Renal cortical epithelial cell (primary cell): ENCODE measurements at places on chromosomes 6 and 20. TPM values are rescaled to one million over a fixed set of nuclear protein-coding genes. Genes with fewer than 3 reads are reported as not detected.
A peak's percentile ranks its signal among the peaks of the same experiment; 100 is the strongest.

Gene NRM
- total RNA-seq = 0.69 and 1.7 TPM in 2 replicates

Gene NNAT
- 0.35 and 1.4 TPM in 2 replicates for total RNA-seq

DNA sequence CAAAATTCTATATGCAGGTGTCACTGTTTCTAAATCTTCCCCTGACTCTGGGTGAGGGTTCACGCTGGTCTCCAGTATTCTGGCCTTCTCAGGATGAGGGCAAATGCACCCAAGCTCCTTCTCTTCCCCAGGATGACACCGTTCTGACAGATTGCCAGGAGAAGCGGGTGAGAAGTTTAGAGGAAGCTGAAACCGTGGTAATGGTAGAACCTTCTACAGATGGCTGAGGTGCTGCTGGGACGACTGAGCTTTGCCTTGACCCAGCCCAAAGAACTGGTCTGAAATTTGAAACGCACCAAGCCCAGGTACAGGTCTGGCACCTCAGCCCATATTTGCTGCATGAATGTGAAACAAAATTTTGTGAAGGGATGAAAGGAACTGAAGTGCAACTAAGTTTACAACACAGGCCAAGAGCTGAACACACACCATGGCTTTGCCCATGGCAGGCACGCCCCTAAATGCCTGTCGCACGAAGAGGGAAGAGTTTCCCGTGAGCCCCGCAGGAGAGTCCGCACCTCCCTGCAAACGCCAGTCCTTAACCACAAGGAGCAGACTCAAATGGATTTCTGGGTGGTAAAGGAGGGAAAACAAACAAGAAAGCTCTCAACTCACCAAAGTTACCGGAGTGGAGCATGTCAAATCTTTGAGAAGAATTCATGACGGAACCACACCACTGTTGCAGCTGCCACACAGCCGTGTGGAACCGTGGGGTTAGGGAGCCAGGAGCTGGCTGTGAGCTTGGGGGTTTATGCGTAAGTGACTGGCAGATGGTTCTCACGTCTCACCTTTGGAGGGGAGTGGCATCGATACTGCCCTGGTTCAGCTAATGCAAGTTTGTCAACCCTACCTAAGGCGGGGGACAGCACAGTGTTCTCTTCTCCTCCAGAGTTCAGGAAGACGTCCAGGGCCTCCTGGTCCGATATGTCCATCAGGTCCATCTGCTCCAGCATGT lies 138.9 kb downstream of the DTNBP1 start:
- DNase-seq = no peak

DNA sequence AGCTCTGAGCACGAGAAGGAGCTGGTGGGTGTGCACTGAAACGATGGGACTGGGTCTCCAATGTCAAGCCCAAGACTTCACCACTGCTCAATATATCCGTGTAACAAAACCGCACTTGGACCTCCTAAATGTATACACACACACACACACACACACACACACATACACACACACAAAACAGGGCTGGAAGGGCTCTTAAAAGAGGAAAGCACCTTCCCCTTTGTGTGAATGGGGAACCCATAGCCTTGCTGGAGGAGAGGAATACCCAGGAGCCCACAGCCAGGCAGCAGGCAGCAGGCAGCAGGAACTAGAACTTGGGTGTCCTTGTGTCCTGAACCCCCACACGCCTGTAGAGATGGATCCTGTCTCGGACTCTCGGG lies 29.8 kb downstream of the TGM2 start:
- DNase-seq = no peak

Gene NDUFAF5
- total RNA-seq = 15.6 and 20.0 TPM in 2 replicates

GRCh38 chr20:1438361-1438760 lies 28.3 kb downstream of the NSFL1C start:
- DNase-seq = no peak

GRCh38 chr6:167776906-167777627 lies 49.6 kb upstream of the AFDN start:
- no peak for DNase-seq

DNA sequence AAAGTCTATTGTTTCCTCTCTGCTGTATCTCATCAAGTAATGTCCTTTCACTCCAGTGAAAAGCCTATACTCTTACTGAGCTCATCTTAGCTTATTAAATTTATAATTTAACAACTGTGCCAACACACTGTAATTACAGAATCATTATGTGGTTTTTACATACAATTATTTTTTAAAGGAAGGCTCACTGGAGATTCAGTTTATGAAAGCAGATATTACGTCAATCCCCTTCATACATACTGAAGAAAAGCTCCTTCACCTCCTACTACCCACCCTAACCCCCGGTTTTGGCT lies 28.1 kb downstream of the ARHGAP18 start:
- DNase-seq = no peak

DNA sequence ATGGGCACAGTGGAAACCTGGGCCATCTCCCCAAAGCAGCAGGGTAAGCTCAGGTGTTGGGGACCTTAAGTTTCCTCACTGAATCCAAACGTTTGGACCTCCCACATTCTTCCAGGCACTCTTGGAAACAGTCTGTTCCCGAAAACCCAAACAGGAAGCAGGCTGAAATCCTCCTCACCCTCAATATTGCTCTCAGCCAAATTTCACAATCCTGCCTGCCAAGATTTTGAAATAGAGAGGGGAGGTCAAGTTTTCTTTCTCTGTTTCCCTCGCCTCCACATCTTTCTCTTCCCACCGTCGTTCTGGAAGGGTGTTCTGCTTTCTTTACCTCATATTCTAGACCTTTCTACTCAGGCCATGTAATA lies 392.0 kb upstream of the SASH1 start:
- DNase-seq = peak; percentile 39

Gene F13A1
- total RNA-seq = 0.05 TPM in 1 of 2 replicates, not detected in the other

Gene ACOT13
- 7.3 and 16.0 TPM in 2 replicates for total RNA-seq

- DNase-seq = no peak
Observed at GRCh38 chr20:43186312-43186711, 3.4 kb downstream of the PTPRT start.
